ENCODE measurements at places on chromosomes 16 and 17.

GRCh38 chr17:50569592-50569991 is 9.1 kb downstream of the CACNA1G start:
- no peak for DNase-seq

DNA sequence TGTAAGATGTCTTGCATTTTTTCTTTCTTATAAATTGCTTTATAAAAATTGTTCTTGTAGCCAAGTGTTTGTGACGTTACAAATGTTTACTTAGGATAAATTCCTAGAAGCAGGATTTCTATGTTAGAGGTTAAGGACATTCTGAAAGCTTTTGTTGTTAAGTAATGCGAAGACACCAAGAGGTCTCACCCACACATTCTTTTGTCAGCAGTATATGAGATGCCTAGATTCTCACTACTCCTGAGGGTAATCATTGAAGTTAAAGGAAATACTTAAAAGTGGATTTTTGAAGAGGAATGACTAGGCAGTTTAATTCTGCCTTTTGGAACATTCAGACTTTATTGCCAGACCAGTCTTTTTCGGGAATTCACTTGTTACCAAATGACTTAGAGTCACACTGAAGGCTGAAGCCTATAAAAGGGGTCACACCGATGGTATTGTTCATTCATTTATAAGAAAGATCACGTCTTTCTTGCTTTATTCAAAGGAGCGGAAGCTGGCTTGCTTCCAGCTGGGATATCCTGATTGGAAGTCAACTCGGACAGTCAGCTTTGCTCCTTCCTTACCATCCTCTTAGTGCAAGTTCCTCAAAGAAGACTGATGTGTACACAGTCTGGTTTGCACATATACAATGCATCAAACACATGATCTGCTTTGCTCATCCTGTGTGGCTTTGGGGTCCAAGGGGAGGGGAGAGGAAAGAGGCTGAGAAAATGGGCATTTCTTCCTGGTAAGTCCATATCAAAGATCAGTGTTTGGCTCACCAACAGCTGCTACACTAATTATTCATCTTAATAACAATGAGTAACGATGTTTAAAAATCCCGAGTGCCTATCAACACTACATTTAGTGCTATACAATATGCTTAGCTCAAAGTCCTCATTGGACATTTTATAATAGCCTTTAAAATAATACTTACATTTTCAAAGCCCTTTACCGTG is 160.0 kb downstream of the MAP2K6 start:
- DNase-seq = no peak

GRCh38 chr16:9095656-9096397 is 4.4 kb downstream of the HAPSTR1 start:
- DNase-seq = no peak

- no peak for DNase-seq
These were observed 12.1 kb upstream of the HP start for GRCh38 chr16:72042157-72042660.

DNA sequence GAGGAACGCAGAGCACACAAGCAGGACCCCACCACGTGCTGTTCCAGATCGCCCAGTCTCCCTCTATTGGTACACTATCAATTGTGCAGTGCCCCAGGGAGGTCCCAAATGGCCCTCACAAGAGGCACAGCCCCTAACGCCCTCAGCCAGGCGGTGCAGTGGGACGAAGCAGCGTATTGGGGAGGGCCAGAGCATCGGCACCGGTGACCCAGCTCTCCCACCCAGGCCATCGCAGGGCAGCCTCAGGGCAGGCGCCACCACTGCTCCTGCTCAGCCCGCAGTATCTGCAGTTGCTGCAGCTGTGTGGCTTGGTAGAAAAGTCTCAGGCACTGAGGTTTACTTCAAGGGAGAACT is 5.9 kb upstream of the FAAP100 start:
- DNase-seq = no peak

GRCh38 chr17:2563543-2563942 is 29.9 kb upstream of the PAFAH1B1 start:
- DNase-seq = no peak

- DNase-seq = no peak
These were observed 262.4 kb downstream of the ENGASE start for GRCh38 chr17:79337053-79337452.

- DNase-seq = no peak
These were observed 48.7 kb downstream of the SF3B3 start for GRCh38 chr16:70572050-70572925.

DNA sequence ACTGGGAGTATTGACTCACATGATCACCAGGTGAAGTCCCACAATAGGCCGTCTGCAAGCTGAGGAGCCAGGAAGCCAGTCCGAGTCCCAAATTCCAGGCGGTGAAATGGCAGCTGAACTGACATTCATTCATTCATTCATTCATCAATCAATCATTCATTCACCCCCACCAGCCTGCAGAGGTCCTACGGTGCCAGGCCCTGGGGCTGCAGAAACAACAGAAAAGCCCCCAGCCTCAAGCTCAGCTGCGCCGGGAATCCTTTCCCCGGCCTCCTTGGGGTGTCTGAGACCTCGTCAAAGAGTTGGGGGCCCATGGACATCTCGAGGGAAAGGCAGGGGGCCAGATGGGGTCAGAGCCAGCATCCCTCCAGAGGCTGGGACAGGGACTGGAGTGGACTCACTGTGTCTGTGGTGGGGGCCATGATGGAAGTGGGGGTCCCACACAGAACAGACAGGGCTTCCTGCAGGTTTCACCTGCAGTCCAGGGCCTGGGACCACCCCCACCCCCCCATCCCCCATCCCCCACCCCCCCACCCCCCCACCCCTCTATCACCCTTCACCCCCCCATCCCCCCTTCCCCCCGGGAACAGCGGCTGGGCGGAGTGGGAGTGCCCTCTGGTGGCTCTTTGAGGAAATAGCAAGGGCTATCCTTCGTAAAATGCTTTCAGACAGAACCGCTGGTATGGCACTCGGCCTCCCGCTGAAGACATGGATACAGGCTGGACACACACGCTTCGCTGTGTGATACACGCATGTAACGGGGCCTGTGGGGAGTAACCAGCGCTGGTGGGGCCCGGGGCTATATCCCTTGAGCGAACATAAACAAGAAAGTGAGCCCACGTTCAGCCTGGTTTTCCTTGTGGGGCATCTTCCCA is 8.5 kb upstream of the ZC3H18 start:
- DNase-seq = peak; percentile 26

DNA sequence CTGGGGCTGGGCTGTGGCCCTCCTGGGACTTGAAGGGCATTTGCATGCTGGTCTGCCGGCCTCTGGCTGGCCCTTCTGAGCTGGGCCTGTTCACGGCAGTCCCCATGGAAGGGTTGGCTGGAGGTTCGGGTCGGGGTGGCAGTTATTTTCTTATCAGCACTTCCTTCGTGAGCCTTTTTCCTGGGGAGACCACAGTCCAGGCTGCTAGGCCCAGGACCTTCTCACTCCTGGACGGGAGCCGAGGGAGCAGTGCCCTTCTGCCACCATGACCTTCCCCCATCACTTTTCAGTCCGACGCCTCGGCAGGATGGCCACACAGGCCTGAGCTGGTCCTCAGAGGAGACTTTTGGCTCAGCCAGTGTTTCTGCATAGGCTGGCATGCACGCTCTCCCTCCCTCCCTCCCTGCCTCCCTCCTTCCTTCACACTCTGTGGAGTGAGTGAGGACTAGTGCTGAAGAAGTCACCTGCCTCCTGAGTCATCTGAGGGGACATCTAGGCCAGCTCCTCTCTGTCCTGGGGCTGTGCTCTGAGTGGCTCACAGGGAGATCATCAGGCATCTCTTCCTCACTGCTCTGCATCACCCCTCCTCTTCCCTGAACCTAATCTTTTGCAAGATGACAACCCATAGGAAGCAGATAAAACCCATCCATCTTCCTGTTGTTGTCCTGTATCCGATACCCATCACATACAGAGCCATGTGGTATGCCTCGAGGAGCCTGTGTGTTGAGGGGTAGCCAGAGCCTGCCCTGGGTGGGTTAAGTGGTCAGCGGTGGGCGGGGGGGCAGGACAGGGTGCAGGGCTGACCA is 109.7 kb downstream of the RAP1GAP2 start:
- no peak for DNase-seq

DNA sequence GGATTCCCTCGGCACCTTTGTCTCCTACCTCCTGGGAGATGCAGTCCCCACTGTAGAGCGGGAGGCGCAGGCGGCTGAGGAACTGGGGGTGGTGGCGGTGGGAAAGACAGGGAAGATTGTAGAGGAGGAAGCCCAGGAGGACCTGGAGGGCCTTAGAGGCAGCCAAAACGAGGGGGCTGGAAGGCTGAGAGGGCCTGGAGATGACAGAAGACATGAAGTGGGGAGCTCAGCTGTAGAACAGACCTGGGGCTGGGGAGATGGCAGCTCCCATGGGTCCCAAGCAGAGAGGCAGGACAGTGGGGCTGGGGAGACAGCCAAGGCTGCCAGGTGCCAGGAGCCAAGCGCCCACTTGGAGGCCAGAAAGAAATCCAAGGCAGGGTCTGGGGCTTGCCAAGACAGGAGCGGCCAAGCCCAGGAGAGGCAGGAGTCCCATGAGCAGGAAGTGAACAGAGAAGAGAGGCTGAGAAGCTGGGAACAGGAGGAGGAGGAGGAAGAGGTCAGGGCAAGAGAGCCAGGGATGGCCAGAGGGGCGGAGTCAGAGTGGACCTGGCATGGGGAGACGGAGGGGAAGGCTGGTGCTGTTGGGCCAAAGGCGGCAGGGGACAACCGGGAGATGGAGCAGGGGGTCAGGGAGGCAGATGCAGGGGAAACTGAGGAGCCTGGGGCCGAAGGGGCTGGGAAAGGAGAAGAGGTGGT is 803 bp downstream of the APOBR start:
- peak; percentile 42 for DNase-seq

DNA sequence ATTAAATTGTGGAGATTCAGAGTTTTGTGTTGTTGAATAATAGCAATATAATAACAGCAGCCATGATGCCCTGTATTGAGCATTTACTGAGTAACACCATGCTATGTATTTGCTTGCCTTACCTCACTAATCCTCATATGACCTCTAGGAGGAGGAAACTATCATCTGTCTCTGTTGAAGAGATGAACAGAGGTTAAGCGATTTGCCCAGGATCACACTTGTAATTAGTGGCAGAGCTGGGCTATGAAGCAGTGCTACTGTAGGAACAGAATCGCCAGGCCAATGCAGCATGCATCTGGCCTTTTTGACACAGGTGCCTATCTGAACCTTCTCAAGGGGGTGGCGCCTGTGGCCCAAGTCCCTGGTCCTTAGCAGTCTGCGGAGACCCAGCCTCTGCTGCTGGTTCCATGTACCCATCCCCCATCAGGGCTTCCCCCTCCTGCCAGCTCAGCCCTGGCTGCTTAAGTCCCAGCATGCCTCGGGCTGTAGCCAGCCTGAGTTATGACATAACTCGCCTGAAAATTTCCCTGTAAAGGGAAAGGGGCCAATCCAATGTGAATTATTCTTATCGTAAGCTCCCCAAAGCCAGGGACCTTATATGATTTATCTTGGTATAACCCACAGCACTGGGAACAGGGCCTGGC is 50.4 kb upstream of the HS3ST2 start:
- DNase-seq = no peak

DNA sequence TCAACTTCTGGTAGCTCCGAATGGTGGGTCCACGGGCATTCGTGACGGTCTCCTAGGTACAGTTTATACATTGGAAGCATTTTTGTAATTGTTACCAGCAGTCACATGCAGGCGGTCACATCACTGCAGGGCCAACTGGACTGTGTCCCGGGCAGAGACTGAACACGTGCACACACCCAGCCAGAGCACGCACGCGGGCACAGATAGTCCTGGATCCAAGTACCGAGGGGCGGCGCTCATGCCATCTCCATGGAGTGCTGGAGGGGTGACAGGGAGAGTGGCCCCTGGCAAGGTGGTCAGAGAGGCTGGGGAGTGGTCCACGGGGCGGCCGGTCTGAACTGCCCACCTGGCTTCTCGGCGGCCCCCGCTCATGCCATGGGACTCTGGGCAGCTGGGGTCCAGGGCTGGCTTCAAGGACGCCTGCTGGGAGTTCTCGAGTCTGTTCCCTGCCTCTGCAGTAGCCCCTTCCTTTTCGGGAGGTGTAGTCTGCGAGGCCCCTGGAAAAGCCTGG is 34.2 kb downstream of the BAIAP2 start:
- no peak for DNase-seq

DNA sequence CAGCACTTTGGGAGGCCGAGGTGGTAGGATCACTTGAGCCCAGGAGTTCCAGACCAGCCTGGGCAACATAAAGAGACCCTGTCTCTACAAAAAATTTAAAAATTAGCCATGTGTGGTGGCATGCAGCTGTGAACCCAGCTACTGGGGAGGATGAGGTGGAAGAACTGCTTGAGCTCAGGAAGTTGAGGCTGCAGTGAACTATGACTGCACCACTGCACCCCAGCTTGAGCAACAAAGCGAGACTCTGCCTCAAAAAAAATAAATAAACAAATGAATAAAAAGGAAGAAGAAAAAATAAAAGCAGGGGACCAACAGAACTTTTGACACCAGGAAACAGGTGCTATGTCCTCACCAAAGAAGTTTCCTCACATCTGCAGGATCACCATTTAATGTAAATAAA is 14.2 kb downstream of the TERF2 start:
- DNase-seq = no peak

- DNase-seq = no peak
These were observed 32.9 kb downstream of the SRCIN1 start for GRCh38 chr17:38572669-38573365.

DNA sequence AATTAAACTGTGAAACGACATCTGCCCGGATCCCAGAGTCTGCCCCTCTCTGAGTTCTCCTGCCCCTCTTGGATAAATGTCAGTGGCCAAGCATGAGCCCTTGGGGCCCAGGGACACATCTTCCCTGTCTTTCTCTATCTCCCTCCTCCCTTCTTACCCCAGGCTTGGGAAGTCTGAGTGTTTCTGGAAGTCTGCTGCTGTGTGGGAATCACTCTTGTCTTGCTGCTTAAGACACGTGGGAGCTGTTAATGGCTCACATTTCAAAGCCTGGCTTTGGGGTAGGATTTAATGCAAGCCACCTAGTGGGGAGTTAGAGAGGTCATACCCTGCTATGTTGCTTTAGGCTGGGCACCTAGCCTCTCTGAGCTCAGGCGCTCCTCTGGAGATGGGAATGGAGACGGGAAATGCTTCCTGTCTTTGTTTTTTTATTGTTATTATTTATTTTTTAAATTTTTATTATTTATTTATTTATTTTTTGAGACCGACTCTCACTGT is 218.5 kb upstream of the CIBAR2 start:
- peak; percentile 59 for DNase-seq

DNA sequence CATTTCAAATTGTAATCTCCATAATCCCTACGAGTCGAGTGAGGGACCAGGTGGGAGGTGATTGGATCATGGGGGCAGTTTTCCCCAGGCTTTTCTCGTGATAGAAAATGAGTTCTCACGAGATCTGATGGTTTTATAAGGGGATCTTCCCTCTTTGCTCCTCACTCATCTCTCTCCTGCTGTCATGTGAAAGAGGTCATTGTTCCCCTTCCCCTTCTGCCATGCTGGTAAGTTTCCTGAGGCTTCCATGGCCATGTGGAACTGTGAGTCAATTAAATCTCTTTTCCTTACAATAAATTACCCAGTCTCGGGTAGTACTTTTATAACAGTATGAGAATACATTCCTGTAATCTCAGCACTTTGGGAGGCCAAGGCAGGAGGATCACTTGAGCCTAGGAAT is 76.7 kb upstream of the MARCHF10 start:
- peak; percentile 37 for DNase-seq

- no peak for DNase-seq
These were observed 76.3 kb downstream of the USP31 start for GRCh38 chr16:23072769-23073549.
